Stimulated activated CD8-positive, alpha-beta memory T cell treated with anti-CD3 and anti-CD28 coated beads, Interleukin-4, amount 100 ng/mL, for 1 hour (primary cell): ENCODE measurements at places on chromosomes 4 and X.

DNA sequence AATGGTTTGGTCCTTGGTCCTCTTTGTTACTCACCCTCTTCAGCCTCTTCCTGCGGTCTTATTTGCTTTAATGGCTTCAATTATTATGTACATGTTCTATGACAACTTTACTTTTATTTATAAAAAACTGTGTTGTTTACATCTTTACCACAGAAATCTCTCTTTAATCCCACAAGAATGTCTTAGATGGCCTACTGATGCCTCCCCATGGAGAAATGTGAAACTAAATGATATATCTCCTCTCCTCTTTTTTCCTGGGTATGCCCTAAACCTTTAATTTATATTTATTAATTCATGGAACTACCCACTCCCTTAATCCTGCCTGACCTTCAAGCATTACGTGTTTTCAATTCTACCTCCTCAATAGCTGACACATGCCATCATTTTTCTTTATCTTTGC is 573.2 kb downstream of the CENPC start:
- DNase-seq = no peak

DNA sequence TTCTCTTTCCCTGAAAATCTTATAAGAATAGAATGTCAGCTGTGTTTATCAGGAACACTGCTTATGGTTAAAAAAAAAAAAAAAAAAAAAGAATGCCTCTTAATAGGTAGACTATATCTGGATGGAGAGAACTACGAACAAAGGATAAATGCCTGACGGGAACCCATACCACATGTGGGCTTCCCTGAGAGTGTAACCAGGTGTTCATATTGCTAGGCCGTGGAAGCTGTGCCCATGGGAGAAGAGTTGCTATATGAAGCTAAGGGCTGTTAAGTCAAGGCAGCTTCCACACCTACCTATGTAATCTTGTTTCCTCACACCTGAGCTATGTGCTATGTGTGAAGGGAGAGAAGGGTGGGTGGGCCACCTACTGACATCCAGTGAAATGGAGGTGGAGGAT is 27.3 kb downstream of the TMEM184C start:
- DNase-seq = no peak

- no peak for DNase-seq
Observed at GRCh38 chr4:2647403-2648158, 108.6 kb downstream of the TNIP2 start.

GRCh38 chrX:106903856-106904528 is 851 bp upstream of the RIPPLY1 start:
- no peak for DNase-seq

DNA sequence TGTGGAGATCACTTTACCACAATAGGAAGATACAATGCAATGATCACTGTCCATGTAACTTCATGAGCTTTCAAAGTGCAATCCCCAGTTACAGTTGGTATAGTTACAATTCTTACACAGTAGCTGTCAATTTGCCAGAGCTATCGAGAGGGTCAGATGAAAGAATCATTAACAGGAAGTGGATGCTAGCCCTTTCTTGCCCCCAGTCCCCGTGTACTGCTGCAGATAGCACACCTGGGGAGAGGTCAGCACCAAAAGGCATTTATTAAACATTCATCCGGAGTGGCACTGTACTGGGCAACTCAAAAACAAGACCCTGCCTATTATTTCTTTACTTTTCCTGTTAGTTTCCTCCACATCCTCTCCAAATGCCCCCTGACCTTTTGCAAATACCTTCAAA is 47.7 kb downstream of the SOD3 start:
- DNase-seq = no peak

DNA sequence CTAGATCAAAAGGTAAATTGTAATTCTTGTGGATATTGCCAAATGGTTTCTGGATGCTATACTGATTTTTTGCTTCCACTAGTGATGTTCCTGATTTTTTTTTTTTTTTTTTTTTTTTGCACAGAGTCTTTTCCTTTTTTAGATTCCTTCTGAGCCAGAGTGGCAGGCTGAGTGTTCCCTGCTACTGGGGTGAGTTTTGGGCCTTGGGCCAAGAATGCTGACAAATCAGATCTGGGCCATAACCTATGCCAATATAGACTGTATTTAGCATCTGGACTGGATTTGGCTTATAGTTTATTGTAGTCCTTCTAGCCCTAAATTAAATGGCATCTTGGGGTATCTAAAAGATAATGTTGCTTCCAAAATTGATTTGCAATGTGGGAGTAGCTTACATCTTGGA is 52.8 kb downstream of the REPS2 start:
- no peak for DNase-seq

GRCh38 chrX:31499109-31499508 is 427.3 kb upstream of the FTHL17 start:
- DNase-seq = no peak

DNA sequence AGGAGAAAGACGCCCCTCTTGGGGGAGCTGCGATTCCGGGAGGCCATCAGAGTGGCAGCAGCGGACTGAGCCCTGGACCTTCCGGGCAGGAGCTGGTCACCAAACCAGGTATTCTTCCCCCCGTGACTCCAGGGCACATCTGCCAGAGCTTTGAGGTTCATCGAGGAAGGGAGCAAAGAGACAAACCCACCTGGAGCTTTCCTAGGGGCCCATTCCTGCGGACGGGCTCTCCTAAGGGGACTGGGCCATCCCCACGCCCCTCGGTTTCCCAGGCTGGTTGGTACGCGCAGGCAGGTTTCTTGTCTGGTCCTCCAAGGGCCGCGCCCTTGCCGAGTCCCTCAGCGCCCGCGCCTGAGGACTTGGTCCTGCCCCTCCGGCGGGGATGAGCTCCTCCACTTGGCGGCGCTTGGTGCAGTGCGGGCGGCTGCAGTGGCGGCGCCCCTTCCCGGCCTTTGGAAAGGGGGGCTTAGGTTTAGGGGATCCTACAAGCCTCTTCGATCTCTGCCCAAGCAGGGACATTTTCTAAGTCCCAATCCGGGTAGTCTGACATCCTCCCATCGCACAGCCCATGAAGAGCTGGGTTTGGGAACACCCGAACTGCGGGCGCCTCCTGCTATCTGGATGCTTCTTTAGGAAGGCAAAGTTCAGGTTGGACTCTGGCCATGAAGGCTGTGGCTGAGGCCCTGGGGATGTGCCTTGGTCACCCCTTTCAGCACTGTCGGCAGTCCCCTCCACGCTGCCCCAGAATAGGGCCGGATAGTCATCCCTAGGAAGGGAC is 538 bp downstream of the STBD1 start:
- DNase-seq = no peak

- DNase-seq = no peak
Observed at GRCh38 chr4:2470791-2471190, 1.9 kb downstream of the RNF4 start.

GRCh38 chrX:136271300-136271699 is 20.1 kb upstream of the MAP7D3 start:
- DNase-seq = no peak

DNA sequence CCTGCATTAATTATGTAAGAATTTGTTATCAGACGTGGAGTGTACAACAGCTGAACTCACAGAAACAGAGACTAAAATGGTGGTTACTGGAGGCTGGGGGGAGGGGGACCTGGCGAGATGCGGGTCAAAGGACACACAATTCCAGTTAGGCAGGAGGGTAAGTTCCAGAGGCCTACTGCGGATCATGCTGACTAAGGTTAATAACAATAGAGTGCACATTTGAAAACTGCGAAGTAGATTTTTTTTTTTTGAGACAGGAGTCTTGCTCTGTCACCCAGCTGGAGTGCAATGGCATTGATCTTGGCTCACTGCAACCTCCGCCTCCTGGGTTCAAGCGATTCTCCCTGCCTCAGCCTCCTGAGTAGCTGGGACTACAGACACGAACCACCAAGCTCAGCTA is 7.6 kb downstream of the AGA start:
- DNase-seq = no peak

DNA sequence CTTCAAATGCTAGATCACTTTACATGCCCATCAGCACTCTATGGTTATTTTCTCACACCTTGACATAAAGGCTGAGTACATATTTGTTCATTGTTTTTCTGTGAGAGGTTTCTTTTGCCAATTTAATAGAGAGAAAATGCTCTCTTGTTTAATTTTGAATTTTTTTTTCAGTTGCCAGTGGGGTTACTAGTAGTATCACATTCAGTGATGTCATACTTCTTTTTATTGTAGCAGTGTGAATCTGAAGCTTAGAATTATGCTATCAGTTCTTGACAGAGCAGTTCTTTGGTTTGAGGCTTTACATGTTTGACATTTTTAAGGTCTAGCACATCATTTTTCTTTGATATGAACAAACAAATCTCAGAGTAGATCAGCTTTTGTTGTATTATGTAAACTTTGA is 185.4 kb downstream of the NWD2 start:
- no peak for DNase-seq

- DNase-seq = no peak
Observed at GRCh38 chr4:158395889-158396288, 125.8 kb upstream of the RXFP1 start.

DNA sequence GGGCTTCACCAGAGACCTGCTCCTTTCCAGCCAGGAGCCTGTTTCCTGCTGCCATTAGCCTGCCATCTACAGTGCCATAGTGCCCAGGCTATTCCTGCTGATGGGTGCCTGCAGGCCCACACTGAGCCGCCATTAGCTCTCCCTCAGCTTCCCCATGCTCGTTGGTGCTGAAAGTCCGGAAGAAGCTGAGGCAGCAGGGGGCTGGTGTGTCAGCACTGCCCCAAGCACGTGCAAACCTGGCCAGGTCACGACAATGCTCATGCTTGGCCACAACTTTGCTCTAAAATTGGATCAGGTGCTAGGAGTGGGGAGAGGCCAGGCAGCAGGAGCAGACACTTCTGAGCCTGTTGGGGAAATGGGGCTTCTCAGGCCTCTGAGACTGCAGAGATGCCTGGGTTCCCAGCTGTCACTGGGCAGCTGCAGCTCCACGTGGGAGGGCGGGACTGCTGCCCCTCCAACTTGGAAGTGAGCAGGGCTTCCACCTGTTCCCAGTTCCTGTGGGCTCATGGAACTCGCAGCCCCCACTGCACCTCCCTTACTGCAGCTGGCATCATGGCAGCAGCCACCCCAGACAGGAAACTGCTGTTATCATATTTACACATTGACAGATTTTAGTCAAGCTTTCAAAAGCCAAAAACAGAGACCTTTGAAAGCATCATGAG is 913.9 kb downstream of the FSTL5 start:
- no peak for DNase-seq

GRCh38 chr4:148355442-148356123 is 86.6 kb downstream of the NR3C2 start:
- no peak for DNase-seq

DNA sequence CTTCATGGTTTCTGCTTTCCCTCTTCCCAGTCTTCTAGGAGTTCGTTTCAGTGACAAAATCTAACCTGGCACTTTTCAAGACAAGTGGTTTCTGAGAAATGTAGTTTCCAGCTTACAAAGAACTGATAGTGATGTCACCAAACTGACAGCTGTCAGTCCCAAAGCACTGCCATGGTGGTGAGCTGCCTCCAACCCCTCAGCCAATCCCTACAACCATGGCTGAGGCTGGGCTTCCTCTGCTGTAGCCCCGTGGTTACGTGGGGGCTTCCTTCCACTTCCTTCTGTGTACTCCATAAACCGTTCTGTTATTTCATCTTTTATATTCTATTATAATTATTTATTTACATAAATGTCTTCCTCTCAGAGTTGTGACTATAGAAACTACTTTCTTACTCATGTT is 198.6 kb upstream of the AGA start:
- DNase-seq = no peak

- DNase-seq = no peak
Observed at GRCh38 chrX:4263030-4263803, 549.8 kb upstream of the PRKX start.

DNA sequence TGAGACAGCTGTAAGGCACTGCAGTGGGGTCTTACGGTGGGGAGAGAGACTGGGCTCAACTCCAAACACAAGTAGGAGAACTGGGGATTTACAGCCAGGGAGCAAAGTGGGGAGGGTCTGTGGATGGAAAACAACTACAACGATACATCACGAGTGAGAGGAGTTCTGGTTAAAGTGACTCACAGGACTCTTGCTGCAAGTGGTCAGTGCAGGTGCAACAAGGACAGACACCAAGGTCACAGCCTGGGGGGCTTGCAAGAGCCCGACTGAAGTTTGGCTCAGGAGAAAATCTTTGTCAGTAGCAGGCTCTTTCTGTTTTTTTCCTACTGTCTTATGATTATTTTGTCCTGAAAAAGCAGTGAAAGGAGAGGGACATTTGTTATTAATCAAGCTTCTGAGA is 10.1 kb upstream of the FAT1 start:
- DNase-seq = no peak

- DNase-seq = no peak
Observed at GRCh38 chrX:23263892-23264291, 70.8 kb upstream of the PTCHD1 start.

- no peak for DNase-seq
Observed at GRCh38 chr4:114017120-114017917, 37.9 kb upstream of the ARSJ start.

GRCh38 chr4:34293459-34293858 is 1950.9 kb downstream of the ARAP2 start:
- DNase-seq = no peak

- DNase-seq = no peak
Observed at GRCh38 chrX:107146670-107147069, 28.0 kb upstream of the RBM41 start.

DNA sequence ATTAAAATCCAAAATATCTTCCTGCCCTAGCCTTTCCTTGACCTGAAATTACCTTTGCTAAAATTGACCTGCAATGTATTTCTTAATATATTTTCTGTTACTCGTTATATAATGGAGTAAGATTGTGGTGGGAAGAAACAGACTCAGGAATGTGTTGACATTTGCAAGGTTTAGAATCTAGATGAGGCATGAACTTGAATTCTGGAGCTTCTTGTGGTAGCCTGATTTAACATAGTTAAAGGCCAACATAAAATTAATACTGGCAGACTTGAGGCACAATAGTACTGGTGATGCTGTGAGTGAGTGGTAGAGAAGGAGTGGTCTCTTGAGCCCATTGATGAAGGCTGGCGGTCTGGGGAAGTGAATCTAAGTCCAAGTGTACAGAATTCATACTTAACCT is 197.9 kb upstream of the SPRY1 start:
- DNase-seq = no peak

- no peak for DNase-seq
Observed at GRCh38 chrX:45807572-45808425, 607.1 kb upstream of the DIPK2B start.

DNA sequence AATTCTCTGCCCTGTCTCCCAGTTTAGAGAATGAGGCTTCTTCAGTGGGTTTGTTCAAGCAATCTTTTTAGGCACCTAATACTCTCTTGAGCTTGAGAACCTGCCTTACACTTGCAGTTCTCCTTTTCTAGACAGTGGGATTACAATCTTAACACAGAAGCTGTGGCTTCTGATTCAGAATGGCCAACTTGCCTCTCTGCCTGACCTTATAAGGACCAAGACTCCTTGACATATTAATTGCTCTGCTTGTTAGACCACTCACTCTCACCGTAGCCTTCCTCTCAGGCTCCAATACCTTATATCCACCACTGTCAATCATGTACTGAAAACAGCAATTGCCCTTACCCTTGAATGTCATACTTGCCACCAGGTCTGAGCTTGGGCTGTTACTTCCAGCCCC is 338.7 kb upstream of the MAOA start:
- no peak for DNase-seq
